Posterior vena cava (tissue), 2 donors: ENCODE measurements at places on chromosomes 2 and 18. TPM values are rescaled to one million over a fixed set of nuclear protein-coding genes. Genes with fewer than 3 reads are reported as not detected.

CDH19 gene
- 5.0 TPM for total RNA-seq

MYO1B gene
- 29.8 TPM for total RNA-seq

DSC1 gene
- total RNA-seq, result not detected

ERICH2 gene
- not detected for total RNA-seq

INPP5D gene
- total RNA-seq, result 19.9 TPM

ABCA12 gene
- total RNA-seq, result not detected

TIA1 gene
- 77.3 TPM for total RNA-seq

CIB4 gene
- total RNA-seq, result not detected

PPP1R1C gene
- 0.93 TPM for total RNA-seq

NLRC4 gene
- total RNA-seq, result 3.5 TPM

BOLL gene
- total RNA-seq, result not detected

HOXD1 gene
- 0.46 TPM for total RNA-seq

GREB1 gene
- 15.4 TPM for total RNA-seq

GRCh38 chr2:197705912-197706838 is 1.0 kb downstream of the MARS2 start:
- peak; percentile 83 for DNase-seq

DNA sequence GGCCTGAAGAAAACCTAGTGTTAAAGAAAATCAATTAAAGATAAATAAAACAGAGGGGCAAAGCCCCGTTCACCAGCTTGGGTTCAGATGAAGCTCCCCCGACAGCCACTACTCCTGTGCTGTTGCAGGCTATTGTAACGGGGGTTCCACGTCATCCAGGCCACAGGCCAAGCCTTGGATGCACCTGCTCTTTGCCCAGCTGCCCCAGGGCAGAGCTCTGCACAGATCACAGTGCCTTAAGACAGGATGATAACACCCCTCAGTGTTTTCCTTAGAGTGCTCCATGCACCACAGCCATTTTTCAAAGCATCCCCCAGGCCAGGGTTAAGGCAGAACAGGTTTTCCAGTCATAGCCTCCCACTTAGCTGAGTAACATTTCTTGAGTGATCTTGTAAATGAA is 32.0 kb downstream of the FASTKD2 start:
- peak; percentile 58 for DNase-seq

DNA sequence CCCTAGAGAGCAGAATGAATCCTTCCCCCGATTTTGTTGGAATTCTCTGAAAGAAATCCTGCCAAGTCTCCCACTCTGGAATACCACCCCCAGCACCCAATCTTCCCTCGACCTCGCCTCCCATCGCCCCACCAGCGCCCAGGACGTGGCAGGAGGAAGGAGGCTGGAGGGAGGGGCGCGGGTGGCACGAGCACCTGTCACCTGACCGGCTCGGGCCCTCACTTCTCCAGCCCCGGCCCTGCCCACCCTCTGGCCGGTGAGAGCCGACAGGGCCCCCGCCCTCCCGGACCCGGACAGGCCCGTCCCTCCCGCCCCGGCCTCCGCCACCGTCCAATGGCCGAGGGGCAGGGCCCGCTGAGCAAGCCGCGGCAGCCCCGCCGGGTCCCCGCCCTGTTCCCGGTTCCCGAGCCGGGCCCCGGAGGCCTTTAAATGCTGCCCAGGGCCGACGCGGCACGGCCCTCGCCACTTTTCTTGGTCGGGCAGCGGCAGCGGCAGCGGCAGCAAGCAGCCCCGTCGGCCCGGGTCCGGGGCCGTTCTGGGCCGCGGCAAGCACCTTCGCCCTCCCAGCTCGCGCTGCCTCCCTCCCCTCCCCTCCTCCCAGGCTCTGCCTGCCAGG is at the start of gene LGALSL:
LGALSL (plus strand) TSS at position 393 of the 616 bp plus-strand sequence. CDS start 384 bp downstream, outside the sequence.
- peak; percentile 90 for DNase-seq

- no peak for DNase-seq
Measured at GRCh38 chr2:15449556-15450236, 111.4 kb downstream of the NBAS start.

DNA sequence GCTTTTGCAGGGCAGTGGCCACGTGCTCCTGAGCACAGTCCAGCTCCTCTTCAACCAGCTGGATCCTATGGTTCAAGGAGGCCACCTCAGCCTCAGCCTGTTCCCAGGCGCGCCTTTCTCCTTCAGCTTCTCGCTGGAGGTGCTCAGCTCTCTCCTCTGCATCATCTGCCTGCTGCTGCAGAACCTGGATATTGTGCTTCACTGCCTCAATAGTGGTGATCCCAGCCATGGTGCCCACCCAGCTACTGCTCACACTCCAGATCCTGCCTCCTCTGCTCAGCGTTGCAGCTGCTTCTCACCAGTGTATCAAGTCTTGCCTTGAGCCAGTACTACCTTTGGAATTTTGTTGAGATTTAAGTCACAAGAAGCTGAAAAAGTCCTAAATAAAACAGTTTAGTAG is 67.9 kb downstream of the ASXL2 start:
- DNase-seq, result no peak

DNA sequence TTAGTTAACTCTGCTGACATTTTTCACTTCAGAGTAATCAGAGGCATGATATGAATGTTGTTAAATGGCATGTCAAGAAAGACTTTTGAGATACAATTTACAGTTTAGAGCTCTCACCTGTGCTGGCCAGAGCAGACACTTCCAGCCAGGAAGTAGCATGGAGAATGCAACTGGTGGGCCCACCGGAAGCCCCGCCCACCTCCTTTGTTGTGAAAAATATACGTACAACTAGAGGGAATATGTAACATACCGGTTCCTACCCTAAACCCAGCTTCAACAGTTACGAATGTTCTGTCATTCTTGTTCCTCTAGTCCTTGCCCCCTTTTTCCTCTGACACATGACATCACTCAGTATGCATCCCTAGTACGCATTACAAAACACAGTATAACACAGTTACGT is 70.2 kb upstream of the ITM2C start:
- DNase-seq, result no peak

- DNase-seq, result no peak
Measured at GRCh38 chr2:160175169-160176134, 24.6 kb downstream of the ITGB6 start.

DNA sequence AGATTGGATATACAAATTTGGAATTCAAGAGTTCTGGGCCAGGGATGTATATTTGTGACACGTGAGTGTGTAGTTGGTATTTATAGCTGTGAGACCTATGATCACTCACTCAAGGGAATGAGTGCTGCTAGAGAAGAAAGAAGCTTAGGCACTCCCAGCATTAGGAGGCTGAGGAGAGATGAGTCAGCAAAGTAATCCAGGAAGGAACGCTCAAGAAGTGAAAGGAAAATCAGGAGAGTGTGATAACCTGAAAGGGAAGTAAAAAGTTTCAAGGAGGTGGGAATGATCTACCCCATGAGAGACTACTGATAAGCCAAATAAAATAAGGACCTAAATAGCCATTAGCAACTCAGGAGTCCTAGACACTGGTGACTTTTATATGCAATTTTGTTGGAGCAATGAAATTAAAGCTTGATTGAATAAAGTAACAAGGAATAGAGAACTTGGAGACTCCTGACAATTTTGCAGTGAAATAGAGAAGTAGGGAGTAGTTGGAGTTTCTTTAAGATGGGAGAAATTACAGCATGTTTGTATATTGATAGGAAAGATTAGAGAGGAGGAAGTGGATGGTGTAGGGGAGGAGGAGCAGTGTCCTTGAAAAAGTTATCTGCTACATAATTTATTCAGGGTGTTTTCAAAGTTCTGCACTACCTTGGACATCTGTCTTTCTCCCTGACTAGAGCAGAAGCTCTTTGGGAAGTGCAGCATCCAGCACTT is 89.9 kb downstream of the UBE2E3 start:
- DNase-seq, result no peak

- no peak for DNase-seq
Measured at GRCh38 chr2:201847481-201847880, 41.1 kb downstream of the CDK15 start.

- no peak for DNase-seq
Measured at GRCh38 chr2:168475636-168476035, 19.6 kb downstream of the CERS6 start.

DNA sequence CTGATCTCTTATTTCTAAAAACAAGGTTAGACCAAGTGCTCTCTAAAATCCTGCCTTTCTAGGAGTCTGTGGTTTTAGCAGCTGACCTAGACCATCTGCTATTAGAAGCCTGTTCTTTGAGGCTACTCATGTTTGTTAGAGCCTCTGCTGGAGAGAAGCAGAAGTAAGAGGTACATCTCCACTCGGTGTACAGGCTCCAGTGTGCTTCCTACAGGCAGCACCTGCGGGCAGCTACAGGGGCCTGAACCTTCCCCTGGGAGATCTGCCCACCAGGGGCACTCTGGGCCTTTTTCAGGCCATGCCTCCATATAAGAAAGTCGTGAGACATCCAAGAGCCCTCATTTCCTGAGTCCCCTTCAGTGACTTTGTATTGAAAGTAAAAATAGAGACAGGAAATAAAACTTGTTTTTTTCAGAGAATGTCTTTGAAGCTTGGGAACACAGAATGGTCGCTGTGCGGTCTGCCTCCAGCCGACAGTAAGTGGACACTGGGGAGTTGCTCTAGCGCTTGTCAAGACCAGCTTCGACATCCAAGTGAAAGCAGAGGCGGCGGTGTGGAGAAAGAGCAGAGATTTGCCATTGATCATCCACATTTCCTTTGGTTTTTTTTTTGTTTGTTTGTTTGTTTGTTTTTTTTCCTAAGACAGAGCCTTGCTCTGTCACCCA is 31.7 kb downstream of the ONECUT2 start:
- no peak for DNase-seq

- peak; percentile 91 for DNase-seq
Measured at GRCh38 chr18:45562567-45563479, 52.5 kb upstream of the SLC14A2 start.

- no peak for DNase-seq
Measured at GRCh38 chr2:86783615-86784339, 6.9 kb downstream of the CD8A start.

- DNase-seq, result no peak
Measured at GRCh38 chr2:46210063-46210462, 87.1 kb upstream of the EPAS1 start.

- no peak for DNase-seq
Measured at GRCh38 chr2:62344472-62344871, 148.6 kb downstream of the B3GNT2 start.
